Activated naive CD4-positive, alpha-beta T cell (primary cell): ENCODE measurements at places on chromosomes 16 and 17.

DNA sequence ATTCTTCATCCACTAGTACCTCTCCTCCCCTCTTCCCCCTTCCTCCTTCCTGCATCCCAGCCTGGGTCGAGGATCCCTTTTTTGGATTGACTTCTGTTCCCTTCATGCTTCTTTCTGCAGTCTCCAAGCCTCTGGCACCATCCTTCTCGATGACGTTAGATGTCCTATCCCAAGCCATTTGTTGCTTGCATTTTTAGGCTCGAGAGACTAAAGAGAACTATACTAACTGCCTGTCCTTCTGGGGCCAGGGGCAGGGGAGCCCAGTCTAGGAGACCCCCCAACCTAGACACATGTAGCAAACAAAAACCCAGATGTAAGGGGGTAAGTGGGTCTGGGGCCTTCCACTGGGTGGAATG is 23.9 kb downstream of the UNK start:
- DNase-seq, result no peak

GRCh38 chr17:2777242-2777867 is 18.9 kb upstream of the RAP1GAP2 start:
- DNase-seq, result no peak

GRCh38 chr16:84461029-84461412 is 43.4 kb downstream of the MEAK7 start:
- DNase-seq, result no peak

GRCh38 chr17:60792250-60792898 is 114.7 kb downstream of the BCAS3 start:
- no peak for DNase-seq

- DNase-seq, result no peak
Measured at GRCh38 chr16:74297145-74297665, 591 bp downstream of the PSMD7 start.

DNA sequence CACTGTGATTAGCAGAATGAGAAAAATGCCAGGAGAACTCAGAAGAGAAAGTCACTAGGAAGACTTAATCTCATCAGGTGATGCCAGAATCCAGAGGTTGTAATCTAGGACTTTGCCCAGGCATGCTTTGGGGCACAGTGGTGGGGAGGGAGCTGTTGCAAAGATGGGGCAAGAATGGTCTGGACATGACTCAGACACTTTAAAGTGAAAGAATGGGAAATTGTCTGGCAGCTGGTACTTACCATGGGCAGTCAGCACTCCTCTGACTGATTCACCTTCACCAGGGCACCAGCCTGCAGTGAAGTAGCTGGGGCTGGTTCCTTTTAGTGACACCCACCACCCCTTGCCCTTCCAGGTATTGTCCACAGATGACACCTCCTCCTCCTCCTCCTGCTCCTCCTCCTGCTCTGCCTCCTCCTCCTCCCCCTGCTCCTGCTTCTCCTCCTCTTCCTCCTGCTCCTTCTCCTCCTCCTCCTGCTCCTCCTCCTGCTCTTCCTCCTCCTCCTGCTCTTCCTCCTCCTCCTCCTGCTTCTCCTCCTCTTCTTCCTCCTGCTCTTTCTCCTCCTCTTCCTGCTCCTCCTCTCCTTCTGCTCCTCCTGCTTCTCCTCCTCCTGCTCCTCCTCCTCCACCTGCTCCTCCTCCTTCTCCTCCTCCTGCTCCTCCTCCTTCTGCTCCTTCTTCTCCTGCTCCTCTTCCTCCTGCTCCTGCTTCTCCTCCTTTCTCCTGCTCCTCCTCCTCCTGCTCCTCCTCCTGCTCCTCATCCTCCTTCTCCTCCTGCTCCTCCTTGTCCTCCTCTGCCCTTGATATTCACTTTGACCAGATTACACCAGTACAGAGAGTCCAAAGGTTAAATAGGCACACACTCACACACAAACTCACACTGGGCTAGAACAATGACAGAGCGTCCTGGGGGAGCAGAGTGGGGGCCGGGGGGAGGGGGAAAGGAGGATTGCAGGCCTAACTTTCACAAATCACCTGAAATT is at the start of gene CHD9NB:
CHD9NB (minus strand) TSS at position 379 of the 983 bp plus-strand sequence. CDS start 8,739 bp downstream, outside the sequence.
- no peak for DNase-seq
